ENCODE measurements at places on chromosomes 1 and 21.

DNA sequence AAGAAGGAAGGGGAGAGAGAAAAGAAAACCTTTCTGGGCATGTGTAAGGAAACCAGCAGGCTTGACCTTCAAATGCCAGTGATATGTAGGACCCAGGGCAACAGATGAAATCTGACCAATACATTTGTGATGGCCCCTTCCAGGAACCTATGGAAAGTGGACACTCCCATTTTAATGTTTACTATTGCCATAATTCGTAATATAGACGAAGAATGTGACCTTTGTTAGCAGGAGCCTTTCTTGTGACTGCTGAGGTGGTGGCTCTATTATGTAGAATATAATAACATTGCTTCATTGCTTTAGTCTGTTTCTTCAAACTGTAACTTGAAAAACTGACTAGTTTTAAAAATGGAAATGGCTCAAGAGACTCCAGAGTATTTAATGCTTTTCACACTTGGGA lies 150.8 kb downstream of the MAGI3 start:
- DNase-seq = no peak

GRCh38 chr1:14443164-14443787 lies 155.2 kb upstream of the KAZN start:
- peak; percentile 45 for DNase-seq

- no peak for DNase-seq
Observed at GRCh38 chr1:87017998-87018672, 103.7 kb downstream of the HS2ST1 start.

DNA sequence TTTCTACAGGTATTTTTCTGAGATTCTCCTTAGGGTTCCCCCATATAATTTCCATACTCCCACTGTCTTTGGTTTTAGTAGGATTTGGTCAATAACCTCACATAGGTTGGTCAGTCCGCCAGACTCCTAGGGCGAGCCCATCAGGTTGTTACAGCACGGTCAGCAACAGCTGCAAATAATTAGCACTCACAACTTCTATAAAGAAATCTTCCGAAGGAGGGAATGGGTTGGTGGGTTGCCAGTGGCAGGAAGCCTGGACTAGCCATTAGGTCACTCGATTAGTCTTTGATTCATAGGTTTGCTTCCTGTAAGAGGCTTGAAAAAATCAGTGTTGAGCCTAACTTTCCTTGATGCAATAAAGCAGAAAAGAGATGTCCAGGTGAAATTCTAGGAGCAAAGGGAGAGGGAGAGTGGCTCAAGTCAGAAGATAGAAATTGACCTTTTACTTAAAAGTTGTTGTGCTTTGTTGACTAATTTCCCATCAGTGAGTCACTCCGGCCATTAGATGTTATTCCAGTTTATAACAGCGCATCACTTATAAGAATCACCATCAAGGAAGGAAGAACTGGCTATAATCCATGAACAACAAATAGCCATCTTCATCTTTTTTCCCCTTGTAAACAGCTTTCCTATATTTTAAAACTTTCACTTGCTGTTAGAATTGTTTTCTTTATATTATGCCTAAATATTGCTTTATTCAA lies 88.3 kb downstream of the TPR start:
- no peak for DNase-seq

DNA sequence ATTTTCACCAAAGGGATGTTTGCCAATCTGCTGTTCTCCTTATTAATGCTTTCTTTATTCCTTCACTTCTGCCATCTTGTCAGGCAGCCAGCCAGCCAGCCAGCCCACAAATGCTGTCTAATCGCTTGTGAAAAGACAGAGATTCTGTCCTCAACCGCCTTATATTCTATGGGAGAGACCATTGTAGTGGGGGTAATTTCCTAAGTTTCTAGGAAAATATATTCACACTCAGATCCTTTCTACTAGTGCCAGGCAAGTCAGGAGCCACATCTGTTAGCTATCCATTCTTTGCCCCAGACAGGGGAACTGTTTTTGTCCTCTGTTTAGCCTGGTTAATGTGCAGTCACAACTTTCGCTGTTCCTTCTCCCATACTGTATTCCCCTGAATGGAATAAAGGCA lies 1023.1 kb downstream of the ADGRL2 start:
- DNase-seq = no peak

GRCh38 chr1:212158912-212159796 lies 123.6 kb downstream of the DTL start:
- no peak for DNase-seq

DNA sequence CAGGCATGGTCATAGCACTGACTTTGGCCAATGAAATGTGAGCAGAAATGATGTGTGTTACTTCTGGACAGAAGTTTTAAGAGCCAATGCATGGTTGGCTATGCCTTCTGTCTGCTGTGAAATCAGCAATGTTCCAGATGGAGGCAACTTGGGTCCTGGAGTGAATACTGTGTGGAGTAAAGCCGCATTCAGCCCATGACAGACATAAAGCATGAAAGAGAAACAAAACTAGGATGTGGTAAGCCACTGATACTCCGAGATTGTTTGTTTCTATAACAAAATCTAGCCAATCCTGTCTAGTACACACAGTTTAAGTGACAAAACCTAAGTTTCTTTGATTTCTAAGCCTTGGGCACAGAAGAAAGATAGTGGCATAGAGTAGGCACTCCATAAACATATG lies 47.1 kb upstream of the ARHGAP29 start:
- no peak for DNase-seq

DNA sequence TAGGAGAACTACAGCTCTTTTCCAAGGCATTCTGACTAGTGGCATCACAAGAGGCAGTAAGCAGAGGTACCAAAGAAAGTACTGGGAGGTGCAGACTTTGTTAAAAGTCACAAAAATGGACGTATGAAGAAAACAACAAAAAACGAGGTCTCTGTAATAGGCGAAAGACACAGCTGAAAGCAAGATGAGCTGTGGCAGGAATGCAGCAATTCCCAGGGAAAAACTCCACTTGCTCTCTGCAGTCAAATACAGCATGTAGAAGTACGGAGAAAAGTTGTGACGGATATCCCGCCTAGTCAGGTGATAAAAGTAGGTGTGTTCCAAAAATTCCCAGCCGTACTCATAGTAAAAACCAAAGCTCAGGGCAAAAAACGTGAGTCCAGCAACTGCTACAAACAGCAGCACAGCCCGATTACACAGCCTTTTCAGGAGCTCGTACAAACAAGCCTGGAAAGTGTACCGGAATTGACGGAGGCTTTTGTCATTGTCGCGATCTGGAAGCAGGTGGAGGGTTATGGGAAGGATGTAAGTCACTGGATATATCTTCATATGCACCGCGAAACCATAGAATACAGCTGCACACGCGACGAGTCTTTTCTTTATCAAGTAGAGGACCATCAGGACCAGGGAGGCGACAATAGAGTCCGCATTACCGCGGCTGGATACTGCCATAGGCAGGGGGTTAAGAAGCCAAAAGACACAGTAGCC lies 979 bp downstream of the PIGM start:
- DNase-seq = no peak

DNA sequence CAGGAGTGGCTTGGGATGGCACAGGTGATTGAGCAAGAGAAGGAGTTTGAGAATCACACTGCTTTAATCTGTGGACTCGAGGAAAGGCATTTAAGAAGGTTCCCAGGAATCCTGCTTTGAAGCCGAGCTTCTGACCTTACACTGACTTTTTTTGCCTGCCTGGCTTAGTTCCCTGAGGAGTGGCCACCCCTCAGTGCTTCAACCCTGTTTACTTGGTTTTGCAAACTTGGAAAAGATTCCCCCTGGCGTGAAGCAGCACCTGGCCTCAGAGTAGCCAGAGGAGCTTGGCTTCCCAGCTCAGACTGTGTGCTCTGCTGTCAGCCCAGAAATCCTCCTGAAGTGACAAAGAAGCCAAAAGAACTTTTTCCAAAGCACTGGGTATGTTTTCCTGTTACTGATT lies 48.5 kb upstream of the LDLRAP1 start:
- no peak for DNase-seq

GRCh38 chr1:183219616-183220009 lies 33.5 kb downstream of the LAMC2 start:
- DNase-seq = no peak

DNA sequence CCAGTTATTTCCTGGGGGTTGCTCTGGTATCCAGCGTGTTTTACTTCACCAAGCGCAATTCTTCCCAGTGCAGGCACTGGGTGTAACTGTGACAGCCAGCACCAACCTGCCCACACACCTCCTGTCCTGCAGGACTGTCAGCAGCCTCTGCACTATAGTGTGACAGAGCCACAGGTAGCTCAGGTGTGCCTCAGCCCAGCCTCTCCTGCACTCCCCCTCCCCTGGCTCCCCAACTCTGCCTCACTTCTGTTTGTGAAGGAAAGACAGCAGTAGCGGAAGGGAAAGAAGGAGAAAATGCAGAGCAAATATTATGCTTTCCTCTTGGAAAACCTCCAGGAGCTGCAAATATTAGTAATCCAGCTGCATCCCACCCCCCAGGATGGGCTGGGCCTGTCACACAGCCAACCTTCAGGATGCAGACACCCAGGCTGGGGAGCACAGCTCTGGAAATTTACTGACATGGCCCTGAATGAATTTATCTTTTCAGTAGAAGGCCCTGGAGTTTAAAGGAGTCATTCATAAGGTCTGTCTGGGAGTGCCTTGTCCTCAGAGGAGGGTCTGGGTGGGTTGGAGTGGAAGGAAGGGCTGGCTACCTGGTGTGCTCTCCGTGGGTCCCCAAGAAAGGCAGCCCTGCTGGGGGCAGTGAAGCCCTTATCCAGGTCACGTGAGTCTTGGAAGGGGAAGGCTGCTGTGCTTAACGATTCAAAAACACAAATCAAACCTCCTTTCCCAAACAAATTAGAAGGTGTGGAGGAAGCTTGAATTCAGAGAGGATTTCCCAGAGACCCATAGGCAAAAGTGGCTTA lies 20.9 kb downstream of the CAPN2 start:
- no peak for DNase-seq

DNA sequence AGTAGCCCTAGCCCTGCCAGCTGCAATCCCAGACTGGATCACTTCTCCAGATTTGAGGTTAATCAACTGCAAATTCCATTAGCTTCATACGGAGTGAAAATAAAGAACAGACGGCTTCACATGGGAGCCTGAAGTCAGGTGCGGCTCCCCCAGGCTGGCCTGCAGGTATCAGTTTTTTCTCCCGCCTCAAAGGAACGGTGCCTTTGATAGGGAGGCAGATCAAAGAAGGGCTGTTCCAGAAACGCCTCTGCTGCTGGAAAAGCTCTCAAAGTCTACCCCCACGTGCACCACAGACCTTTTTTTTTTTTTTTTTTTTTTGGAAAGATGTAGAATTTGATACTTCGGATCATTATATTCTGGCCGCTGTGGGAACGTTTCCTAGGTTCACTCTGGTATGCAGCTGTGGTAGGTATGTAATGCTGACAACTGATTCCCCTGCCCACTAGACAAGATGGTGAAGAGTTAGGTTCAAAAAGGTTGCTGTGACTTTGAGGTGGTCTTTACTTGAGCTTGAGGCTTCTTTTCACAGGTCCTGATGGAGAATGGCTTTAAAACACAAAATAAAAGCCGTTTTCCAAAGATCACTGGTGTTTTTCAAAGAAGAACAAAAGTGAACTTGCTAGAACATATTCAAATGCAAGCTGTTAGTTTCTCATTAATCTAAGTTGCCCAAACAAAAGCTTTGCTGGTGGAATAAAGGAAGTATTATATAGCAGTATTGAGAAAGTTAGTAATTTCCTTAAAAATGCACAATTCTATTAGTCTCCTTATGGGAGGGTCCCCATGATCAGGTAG lies 189.0 kb upstream of the NFIA start:
- DNase-seq = no peak

- no peak for DNase-seq
Observed at GRCh38 chr1:29901624-29902325, 665.5 kb downstream of the PTPRU start.
